ENCODE measurements at places on chromosomes 7 and 10.

- no peak for DNase-seq
Observed at GRCh38 chr7:84122582-84123360, 71.8 kb downstream of the SEMA3A start.

DNA sequence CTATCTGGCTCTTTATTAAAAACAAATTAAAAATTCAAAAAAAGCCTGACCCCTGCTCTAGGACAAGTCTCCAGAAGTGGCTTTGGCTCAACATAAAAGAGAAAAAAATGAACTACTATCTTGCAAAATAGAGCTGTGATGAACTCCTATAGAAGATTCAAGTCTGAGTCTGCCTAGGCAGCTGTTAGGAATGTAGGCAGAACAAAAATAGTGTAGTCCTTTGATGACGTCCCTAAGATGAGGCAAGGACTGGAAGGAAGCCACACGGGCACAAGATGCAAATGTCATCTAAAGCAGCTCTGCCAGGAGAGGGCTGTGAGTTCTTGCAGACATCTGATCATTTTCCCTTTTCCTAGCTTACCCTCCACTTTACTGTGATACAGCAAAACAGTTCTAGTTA is 20.5 kb downstream of the ASNS start:
- DNase-seq, result no peak

DNA sequence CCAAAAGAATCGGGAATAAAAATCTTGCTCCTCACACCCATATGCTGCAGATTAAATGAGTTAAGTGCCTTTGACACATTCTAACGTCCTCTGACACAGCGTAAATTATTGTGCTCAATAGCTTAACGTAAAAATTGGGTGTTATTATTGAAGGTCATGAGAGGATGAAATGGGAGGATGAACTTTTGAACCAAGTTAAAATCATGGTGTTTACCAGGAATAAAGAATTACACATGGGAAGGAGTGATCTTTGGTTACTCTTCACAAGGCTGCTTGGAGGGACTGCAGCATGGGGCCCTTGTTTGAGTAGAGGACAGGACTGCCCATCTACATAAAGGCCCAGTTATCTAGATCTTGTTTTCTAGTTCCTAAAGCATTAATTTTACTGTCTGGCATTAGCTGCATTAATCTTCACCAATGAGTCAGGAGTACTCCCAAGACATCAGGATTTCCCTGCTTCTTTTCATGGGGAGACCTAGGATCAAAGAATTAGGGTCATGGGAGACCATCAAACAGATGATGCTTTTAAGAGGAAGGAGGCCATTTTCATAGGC is 84.9 kb upstream of the PRR15 start:
- DNase-seq, result no peak

GRCh38 chr7:99407872-99408378 is 472 bp downstream of the PDAP1 start:
- no peak for DNase-seq

- DNase-seq, result no peak
Observed at GRCh38 chr10:58577437-58577777, 64.7 kb downstream of the BICC1 start.

DNA sequence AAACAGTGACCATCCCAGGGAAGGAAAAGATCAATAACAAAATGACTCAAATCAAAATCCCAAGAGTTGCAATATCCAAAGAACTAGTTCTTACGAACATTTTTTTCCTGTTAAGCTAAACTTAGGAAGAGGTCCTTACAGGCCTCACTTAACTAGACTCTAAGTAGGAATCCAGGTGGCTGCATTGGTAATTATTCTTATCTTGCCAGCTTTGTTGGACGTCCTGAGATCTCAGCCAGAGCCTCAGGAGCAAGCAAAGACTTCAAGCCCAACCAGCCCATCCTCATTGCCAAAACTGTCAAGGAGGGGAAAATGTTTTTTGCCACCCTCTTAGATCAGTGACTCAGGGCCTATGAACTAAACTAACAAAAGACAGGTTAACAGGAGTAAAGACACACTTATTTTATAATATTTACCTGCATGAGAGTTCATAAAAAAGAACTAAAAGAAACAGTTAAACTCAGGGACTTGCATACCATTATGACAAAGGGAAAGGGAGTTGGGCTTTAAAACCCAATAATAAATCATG is 18.3 kb upstream of the PPP1R9A start:
- DNase-seq, result no peak

GRCh38 chr10:133403359-133403758 is 9.4 kb downstream of the MTG1 start:
- no peak for DNase-seq

GRCh38 chr10:60461688-60462087 is 72.0 kb upstream of the ANK3 start:
- DNase-seq, result no peak

DNA sequence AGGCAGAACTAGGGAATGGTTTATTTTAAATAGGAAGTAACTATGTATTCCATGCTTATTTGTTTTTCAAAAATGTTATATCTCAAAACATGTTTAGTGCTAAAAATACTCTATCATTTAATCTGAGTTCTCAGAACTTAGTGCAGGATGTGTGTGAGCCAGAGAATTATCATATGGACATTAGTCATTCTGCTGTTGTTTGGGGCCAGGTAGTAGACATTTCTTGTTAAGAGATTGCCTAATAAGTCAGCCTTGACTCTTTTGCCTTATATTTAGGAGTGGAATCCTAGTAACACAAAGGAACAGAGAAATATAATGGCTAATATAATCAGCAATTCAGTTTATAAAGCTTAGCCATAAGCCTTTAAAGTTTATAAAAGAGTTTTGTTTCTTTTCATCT is 149.8 kb downstream of the CCSER2 start:
- no peak for DNase-seq

- DNase-seq, result no peak
Observed at GRCh38 chr7:72309476-72309875, 102.7 kb downstream of the CALN1 start.

DNA sequence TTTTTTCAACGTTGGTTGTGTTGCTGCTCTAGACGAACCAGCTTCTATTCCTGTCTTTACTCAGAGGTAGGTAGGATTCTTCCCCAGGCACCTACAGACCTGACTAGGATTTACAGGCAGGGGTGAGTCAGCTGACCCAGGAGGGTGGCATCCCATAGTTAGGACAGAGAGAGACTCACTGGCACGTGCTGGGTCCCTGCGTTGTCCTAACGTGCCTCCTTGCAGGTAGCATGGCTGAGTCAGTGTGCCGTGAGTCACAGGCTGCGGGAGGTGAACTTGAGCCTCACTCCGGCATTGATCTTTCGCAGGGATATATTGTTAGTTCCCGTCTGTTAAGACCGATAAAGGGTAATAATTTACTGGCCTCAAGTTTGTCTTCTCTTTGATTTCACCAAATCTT is 96.5 kb downstream of the PFKFB3 start:
- no peak for DNase-seq

GRCh38 chr7:90563286-90563685 is 32.8 kb upstream of the CDK14 start:
- DNase-seq, result no peak

DNA sequence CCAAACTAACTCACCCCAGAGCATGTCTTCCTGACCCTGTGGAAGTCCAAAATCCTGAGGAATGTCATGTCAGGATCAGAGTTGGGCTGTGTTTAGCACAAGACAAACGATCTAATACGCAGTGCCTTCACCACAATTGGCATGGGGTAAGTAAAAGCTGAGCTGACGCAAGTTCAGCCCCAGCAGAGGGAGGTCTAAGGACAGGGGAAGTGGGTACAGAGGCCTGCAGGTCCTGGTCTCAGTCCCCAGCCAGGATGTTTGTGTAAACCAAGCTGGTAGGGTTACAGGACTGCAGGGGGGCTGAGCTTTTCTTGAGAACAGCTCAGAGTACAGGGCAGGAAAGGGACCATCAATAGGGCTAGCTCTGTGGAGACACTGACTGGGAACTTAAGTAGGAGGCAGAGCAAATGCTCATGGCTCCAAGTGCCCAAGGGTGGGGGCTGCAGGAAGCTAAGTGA is 5.3 kb upstream of the KCNIP2 start:
- DNase-seq, result no peak

DNA sequence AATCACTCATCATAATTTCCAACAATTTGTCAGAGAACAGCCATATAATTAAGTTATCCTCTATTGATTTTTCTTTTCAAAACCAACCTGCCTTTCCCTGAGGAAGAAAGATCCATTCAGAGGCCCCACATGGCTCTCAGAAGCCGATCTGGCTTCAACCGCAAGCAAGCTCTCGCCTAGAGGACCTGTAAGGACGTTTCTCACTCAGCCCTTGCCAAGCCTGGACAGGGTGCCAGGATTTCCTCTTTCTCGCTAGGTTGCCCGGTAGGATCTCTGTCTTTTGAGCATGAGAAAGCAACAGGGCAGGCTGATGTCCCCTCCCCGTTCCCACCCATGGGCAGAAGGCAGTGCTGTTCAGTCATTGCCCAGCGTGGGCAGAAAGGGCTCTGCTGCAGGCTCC is 13.0 kb downstream of the AIFM2 start:
- no peak for DNase-seq

DNA sequence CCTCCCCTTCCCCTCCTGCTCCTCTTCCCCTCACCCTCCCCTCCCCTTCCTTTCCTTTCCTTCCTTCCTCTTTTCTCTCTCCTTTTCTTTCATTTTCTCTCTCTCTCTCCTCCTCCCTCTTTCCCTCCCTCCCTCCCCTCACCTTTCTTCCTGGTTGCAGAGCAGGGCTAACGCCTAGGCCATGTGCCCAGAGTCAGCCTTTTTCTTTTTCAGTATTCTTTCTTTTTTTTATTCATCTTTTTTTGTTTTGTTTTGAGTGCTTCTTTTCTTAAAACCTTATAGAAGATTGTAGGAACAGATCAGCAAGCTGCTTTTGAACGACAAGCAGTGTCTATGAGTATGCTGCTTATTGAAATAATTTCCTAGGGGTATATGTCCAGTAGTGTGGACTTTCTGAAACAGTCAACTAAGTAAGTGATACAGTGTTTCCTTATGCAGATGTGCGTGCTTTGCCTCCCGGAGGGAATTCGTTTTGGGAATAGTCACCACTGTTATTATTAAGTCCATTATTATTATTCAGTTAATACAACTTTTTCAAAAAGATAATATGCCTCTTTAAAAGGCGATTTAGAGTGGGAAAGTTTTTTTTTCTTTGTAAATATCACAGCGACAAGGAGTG is 219.2 kb downstream of the CAMK1D start:
- DNase-seq, result no peak

- no peak for DNase-seq
Observed at GRCh38 chr7:85699482-85699881, 512.6 kb upstream of the SEMA3D start.

GRCh38 chr7:88761779-88762178 is 2.3 kb downstream of the ZNF804B start:
- no peak for DNase-seq

- DNase-seq, result no peak
Observed at GRCh38 chr10:97023401-97024167, 162.2 kb downstream of the SLIT1 start.

- no peak for DNase-seq
Observed at GRCh38 chr10:60846173-60846572, 67.9 kb downstream of the CDK1 start.

- no peak for DNase-seq
Observed at GRCh38 chr10:119449760-119450461, 92.6 kb downstream of the RGS10 start.

- no peak for DNase-seq
Observed at GRCh38 chr7:2313450-2314208, 612 bp downstream of the SNX8 start.

GRCh38 chr7:46969303-46970130 is 612.4 kb downstream of the TNS3 start:
- no peak for DNase-seq

- no peak for DNase-seq
Observed at GRCh38 chr7:4274286-4274685, 407.8 kb upstream of the FOXK1 start.

GRCh38 chr7:129911790-129912189 is 41.0 kb downstream of the UBE2H start:
- no peak for DNase-seq

- no peak for DNase-seq
Observed at GRCh38 chr10:93181271-93182048, 107.8 kb downstream of the CYP26A1 start.

- no peak for DNase-seq
Observed at GRCh38 chr10:129921801-129922597, 42.1 kb downstream of the EBF3 start.

DNA sequence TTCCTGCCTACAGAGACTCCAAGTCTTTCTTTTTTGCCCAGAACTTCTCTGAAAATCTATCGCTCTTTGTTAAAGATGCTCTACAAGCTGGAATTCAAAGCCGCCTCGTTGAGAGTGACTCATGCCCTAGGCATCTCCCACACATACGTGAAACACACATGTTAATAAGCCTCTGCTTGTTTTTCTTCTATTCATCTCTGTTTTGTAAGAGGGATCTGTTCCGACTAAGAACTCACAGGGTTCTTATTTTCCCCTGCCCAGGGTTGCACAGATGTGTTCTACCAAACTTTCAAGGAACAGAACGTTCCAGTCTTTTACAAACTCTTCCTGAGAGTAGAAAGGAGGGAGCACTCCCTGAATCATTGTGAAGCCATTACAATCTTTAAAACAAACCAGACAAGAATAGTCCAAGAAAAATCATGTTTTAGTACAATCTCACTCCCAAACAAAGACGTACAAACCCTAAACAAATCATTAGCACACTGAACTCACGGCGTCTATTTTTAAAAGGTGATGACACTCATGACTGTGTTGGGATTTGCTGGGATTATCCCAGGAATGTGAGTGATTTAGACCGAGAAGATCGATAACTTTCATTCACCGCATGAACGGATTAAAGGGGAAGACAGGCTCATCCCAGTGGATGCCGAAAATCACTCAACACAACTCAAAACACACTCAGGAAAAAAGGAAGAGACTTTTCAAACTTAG is 55.3 kb upstream of the INPP5A start:
- no peak for DNase-seq

GRCh38 chr10:125085258-125086054 is 74.9 kb downstream of the CTBP2 start:
- DNase-seq, result no peak

GRCh38 chr7:153835103-153835502 is 217.1 kb upstream of the DPP6 start:
- DNase-seq, result no peak

All from hypothalamus (tissue), 51 donors.